Right renal cortex interstitium (tissue), 3 donors: ENCODE measurements at places on chromosomes 2 and 18. TPM values are rescaled to one million over a fixed set of nuclear protein-coding genes. Genes with fewer than 3 reads are reported as not detected.

The AGFG1 gene
- polyA plus RNA-seq, result 84.0 TPM

GRCh38 chr2:149331023-149331400 lies 625 bp downstream of the LYPD6 start:
- no peak for DNase-seq

DNA sequence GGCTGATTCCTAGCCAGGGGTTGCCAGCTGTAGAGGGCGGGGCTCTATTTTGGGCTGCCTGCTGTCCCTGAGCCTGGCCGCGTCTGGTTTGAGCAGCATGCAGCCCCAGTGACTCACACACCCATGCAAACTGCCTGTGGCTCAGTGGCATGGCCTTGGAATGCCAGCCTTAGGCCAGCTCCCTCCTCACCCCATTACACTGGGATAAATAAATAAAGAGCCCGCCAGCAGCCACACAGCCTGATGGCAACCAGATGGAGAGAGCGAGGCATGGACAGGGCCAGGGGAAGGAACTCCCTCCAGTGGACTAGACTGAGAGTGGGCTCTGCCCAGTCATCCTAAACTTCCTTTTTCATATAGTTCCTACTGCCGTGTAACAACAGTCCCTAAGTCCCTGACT lies 18.3 kb downstream of the NHEJ1 start:
- no peak for DNase-seq

DNA sequence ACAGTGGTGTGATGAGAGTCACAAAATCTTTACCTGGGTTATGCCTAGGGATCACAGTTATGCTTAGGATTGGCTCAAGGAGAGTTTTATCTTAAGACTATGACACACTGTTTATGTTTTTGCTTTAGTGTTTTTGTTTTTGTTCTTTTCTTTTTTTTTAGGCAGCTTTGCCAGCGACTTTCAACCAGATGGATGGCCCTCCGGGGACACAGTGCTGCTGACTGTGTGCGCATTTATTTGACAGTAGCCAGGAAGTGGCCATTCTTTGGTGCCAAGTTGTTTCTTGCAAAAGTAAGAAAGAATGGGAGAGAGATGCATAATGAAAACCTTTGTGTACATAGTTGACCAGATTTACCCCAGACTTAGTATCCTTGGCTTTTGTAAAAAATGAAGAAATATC lies 15.1 kb upstream of the DYNC2LI1 start:
- no peak for DNase-seq

- no peak for DNase-seq
Observed at GRCh38 chr18:13237641-13238040, 19.1 kb downstream of the LDLRAD4 start.

DNA sequence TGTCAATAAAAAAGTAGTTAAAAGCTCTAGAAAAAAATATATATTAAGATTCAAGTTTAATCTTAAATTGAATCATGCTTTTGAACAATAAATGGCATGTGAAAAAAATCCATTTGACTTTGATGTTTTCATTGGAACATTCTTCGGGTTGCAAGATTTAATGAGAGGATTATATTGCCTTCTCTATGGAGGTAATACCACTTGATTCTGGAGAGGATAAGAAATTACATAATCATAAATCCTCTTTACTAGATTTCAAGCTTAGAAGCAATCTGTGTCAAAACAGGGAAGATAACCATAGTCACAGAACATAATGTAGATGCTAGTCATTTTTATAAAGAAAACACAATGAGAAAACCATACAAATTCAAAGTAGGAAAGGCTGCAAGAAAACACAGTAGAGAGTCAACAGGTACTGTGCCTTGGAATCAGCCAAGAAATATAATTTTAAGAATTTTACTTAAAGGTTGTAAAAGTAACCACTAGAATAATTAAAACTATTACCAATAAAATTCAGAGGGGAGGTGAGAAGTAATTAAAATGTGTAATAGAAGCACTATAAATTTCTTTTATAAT lies 18.7 kb upstream of the MAPRE2 start:
- DNase-seq, result no peak
